Vein endothelial cell (primary cell): ENCODE measurements at places on chromosomes 11 and 22. TPM values are rescaled to one million over a fixed set of nuclear protein-coding genes. Genes with fewer than 3 reads are reported as not detected.

Gene SORL1
- total RNA-seq = under 0.01 and 0.19 TPM in 2 replicates

Gene CNIH2
- total RNA-seq = 0.33 TPM in 1 of 2 replicates, not detected in the other

Gene DEFB131B
- not detected in 2 replicates for total RNA-seq

Gene SYT8
- total RNA-seq = not detected in 2 replicates

Gene GPR137
- 15.5 and 16.3 TPM in 2 replicates for total RNA-seq

Gene OR8D4
- not detected in 2 replicates for total RNA-seq

Gene BBS1
- 28.4 and 43.8 TPM in 2 replicates for total RNA-seq

Gene BIK
- total RNA-seq = 0.76 and 1.6 TPM in 2 replicates

Gene KCNQ1OT1
- 1.8 and 2.3 TPM in 2 replicates for total RNA-seq
